Stromal cell of bone marrow (primary cell): ENCODE measurements at places on chromosomes 11 and 22.

DNA sequence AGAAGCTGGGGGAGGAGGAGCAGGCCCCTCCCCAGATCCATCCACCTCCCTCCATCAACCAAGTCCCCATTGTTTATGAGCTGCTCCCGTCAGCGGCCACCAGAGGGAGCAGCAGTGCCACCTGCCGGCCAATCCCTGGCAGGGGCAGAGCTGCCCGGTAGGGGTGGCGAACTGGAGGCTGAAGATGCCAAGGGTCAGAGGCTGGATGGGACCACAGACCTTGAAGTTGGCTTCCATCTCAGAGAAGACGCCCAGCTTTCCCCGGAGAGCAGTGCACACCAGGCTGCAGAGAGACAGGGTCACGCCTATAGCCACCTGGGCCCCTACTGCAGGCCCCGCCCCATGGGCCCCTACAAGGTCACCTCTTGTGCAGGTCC lies 3.6 kb downstream of the FIBP start:
- no peak for DNase-seq

DNA sequence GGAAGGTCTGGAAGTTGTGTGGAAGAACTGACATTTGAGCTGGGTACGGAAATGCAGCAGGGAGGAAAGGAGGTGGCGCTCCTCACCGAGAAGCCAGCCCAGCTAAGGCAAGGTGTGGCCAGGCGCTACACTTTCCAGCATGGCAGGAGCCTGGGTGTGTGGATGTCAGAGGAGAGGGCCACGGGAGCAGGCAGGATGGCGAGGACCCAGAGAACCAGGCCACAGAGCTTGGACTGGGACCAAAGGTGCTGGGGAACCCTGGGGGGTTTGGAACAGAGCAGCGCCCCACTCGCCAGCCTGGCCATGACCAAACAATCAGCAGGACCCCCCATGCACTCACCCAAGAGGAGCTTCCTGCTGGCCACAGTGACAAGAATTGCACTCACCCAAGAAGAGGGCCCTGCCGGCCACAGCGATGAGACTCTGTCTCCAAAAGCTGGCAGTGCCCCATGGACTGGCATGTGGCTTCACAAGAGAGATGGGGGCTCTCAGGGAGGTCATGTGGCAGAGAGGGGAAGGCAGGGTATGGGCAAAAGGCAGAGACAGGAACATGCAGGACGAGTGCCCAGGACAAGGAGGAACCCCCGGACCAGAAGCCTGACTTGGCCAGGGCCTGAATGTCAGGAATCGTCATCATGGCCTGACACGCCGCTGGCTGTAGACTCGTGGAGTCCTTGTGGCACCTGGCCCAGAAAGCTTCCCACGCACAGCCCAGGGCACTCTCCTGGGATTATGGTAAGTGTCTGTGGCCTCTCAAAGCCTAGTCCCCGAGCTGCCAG lies 45.4 kb downstream of the IGF2 start:
- peak; percentile 41 for DNase-seq

- DNase-seq, result no peak
Measured at GRCh38 chr22:39252461-39253434, 8.0 kb upstream of the PDGFB start.

DNA sequence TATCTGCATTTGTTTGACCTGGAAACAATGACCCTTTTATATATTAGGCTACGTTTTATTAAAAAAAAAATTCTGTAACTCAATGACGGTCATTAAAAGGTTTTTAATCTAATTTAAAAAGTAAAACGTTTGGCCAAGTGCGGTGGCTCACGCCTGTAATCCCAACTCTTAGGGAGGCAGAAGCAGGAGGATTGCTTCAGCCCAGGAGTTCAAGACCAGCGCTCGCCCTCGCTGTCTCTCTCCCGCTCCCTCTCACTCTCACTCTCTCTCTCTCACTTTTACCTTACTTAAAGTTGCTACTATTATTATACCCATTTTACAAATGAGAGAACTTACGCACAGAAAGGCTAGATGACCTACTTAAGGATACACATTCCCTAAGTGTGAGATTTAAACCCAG lies 814 bp upstream of the NARS2 start:
- DNase-seq, result no peak

DNA sequence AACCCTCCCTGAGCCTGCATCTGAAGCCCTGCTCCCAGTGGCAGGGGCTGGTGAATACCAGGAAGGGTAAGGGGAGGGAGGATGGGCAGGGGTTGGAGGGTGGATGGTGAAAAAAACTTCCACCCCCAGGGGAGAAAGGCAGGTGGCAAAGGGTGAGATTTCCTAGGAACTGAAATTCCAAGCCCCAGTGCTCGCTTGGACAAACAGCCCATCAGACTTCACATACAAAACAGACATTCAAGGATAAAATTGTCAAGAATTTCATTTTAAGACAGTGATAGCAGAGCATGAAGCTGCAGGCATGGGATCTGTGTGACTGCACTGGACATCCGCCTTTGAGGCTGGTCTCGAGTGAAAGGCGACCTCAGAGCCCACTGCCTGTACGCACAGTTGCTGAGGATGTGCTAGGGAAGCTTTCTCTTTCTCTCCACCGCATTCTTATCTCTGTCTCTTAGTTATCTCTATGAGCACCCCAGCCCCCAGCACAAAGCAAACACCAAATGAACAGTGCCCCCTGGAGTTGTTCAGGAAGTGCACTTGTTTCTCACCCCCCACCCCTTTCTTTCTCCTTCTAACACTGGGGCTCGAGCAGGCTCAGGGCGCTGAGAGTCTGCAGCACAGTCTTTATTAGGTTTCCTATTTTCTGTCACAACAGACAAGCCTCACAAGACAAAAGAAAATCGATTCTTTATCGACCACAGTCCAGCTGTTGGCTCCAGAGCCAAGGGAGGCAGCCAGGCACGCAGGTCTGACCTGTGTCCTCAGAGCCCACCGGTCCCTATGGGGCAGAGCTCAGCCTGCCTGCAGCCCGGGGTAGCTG lies 237.3 kb upstream of the NCAM1 start:
- DNase-seq, result no peak

GRCh38 chr22:20741008-20741633 lies 32.8 kb upstream of the SERPIND1 start:
- no peak for DNase-seq

DNA sequence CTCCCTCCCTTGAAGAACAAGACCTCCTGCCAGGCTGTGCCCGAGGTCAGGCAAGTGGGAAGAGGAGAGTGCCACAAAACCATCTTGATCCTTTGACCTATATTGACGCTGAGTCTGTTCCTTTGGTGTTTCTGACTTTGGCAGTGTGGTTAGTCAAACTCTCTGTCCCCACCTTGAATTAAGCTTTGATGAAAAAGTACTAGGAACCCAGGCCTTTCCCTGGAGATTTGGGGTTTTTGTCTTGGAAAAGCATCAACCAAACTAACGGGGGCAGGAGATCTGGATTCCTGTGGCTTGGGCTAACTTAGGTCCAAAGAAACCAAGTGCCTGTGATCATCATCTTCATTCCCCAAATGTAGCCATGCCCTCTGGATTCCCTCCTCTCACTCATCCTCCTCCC lies 40.4 kb downstream of the ARFGAP2 start:
- DNase-seq, result peak; percentile 24

- no peak for DNase-seq
Measured at GRCh38 chr11:15635521-15635920, 520.8 kb downstream of the INSC start.

- DNase-seq, result no peak
Measured at GRCh38 chr11:72226701-72227100, 2.1 kb downstream of the INPPL1 start.

- no peak for DNase-seq
Measured at GRCh38 chr11:115606498-115607220, 102.4 kb upstream of the CADM1 start.

DNA sequence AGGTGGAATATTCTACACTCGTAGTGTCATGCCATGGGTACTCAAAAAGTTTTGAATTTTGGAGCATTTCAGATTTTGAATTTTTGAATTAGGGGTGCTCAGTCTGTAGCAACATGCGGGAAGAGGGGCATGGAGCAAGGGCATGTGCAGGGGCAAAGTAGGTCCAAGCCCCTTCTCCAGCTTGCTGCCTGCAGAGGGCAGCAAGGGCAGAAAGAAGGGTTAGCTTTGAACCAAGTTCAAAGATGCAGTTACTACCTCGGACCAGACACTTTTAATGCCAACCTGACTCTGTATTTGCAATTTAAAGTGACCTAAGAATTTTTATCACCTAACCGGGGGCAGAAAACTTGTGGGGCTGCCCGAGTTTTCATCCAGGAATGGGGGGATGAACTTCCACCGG lies 68.2 kb downstream of the CD82 start:
- no peak for DNase-seq

DNA sequence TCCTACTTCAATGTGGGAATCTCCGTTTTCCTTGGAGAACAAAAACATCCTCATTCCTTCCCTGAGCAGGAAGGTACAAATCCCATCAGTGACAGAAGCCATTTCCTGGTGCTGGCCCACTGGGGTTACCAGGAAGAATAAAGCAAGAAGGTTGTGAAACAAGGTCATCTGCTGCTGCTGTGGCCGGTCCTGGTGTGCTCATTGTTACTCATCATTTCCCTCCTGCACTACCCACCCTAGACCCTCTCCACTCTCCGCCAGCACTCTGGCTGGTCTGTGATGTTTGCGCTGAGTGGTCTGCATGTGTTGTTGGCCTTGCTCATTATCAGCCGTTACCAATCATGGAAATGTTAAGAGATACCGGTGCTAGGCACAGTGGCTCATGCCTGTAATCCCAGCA lies 37.0 kb downstream of the OSBP2 start:
- DNase-seq, result no peak

DNA sequence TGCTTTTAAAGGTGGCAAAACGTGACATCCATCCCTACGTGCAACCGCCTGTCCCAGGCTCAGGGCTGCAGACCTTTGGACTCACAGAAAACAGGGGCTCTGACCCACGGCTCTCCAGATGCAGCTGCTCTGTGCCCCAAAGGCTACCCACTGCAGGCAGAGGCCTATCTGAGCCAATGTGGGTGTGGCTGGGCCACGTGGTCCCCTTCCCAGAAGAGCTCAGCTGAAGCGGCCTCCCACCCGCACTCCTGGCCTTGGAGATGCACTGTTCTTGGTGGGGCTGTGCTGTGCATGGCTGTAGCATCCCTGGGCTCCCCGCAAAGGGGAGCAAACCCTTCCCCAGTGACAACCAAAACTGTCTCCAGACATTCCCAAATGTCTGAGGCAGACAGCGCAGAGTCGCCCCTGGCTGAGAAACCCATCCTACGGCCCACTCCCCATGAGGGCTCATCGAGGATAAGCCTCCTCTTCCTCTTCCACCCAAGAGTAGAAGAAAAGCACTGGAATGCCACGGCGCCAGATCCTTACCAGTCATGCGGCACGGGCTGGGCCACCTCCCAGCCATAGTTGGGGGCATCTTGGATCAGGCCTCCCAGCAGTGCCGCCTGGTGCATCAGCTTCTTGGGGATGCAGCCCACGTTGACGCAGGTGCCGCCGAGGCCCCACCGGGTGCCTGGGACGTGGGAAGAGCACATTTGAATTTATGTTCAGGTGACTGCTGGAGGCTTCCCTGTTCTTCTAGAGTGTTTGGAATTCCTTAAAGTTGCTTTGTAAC lies 23.1 kb upstream of the COMT start:
- DNase-seq, result no peak

GRCh38 chr22:24810043-24810749 lies 4.2 kb downstream of the SGSM1 start:
- DNase-seq, result peak; percentile 19
